Regular cardiac myocyte (primary cell): ENCODE measurements at places on chromosomes 5 and 9. TPM values are rescaled to one million over a fixed set of nuclear protein-coding genes. Genes with fewer than 3 reads are reported as not detected.

The MARVELD2 gene
- total RNA-seq: 0.38 and 0.56 TPM in 2 replicates

The CDH9 gene
- total RNA-seq: not detected in 2 replicates

The CSF2 gene
- total RNA-seq: 0.38 and 1.1 TPM in 2 replicates

The PTGS1 gene
- 47.2 and 71.3 TPM in 2 replicates for total RNA-seq

The PIP5KL1 gene
- total RNA-seq: 0.77 and 2.0 TPM in 2 replicates

The TBCA gene
- total RNA-seq: 99.2 and 175 TPM in 2 replicates

The AFF4 gene
- total RNA-seq: 34.7 and 43.1 TPM in 2 replicates

The PAEP gene
- total RNA-seq: not detected in 2 replicates

The CD14 gene
- 3.3 and 25.1 TPM in 2 replicates for total RNA-seq

The PDCD1LG2 gene
- 12.1 and 22.4 TPM in 2 replicates for total RNA-seq

The TRIM52 gene
- total RNA-seq: 6.8 and 6.9 TPM in 2 replicates

The OR1L4 gene
- total RNA-seq: not detected in 2 replicates

The INVS gene
- 30.1 and 31.0 TPM in 2 replicates for total RNA-seq

The COL5A1 gene
- 222 and 254 TPM in 2 replicates for total RNA-seq

The ANKRD18A gene
- under 0.01 TPM in 1 of 2 replicates, not detected in the other for total RNA-seq

The NUTM2F gene
- total RNA-seq: not detected in 2 replicates
